ENCODE measurements at places on chromosomes 11 and 22. TPM values are rescaled to one million over a fixed set of nuclear protein-coding genes. Genes with fewer than 3 reads are reported as not detected.

The POU2AF3 gene
- not detected for polyA plus RNA-seq

The SRRD gene
- 3.0 TPM for polyA plus RNA-seq

The MMP13 gene
- not detected for polyA plus RNA-seq

The USP2 gene
- polyA plus RNA-seq = 0.36 TPM

The GTSE1 gene
- not detected for polyA plus RNA-seq

The CARNS1 gene
- 0.17 TPM for polyA plus RNA-seq

The ACR gene
- polyA plus RNA-seq = not detected

The FAT3 gene
- polyA plus RNA-seq = not detected

The PARVG gene
- polyA plus RNA-seq = 169 TPM

The MAPK11 gene
- polyA plus RNA-seq = not detected

The DAGLA gene
- 0.73 TPM for polyA plus RNA-seq

The BARX2 gene
- polyA plus RNA-seq = not detected

The TOLLIP gene
- polyA plus RNA-seq = 91.0 TPM

The SCGB2A2 gene
- not detected for polyA plus RNA-seq

The OR51I1 gene
- polyA plus RNA-seq = not detected

The SCN2B gene
- not detected for polyA plus RNA-seq

The LMNTD2 gene
- polyA plus RNA-seq = 1.2 TPM

The HORMAD2 gene
- polyA plus RNA-seq = not detected

The GGTLC2 gene
- polyA plus RNA-seq = not detected

The PGM2L1 gene
- 0.62 TPM for polyA plus RNA-seq

The CCDC90B gene
- 10.3 TPM for polyA plus RNA-seq

The BEST1 gene
- 7.4 TPM for polyA plus RNA-seq

The TMEM45B gene
- 1.7 TPM for polyA plus RNA-seq

The SEZ6L gene
- polyA plus RNA-seq = 0.71 TPM

The ZBED5 gene
- polyA plus RNA-seq = 8.1 TPM

The EHF gene
- not detected for polyA plus RNA-seq

The SF3A1 gene
- 34.7 TPM for polyA plus RNA-seq

The IL17REL gene
- not detected for polyA plus RNA-seq

The PTPRCAP gene
- 2.1 TPM for polyA plus RNA-seq

The CSNK2A3 gene
- polyA plus RNA-seq = 0.28 TPM

The TNNT3 gene
- 1.4 TPM for polyA plus RNA-seq

The C11orf21 gene
- 10.8 TPM for polyA plus RNA-seq

The ABCC8 gene
- polyA plus RNA-seq = not detected

The APOA4 gene
- polyA plus RNA-seq = not detected

The TMEM191C gene
- polyA plus RNA-seq = 4.0 TPM

The MLC1 gene
- polyA plus RNA-seq = 3.6 TPM

The KREMEN1 gene
- polyA plus RNA-seq = 0.69 TPM

The PACSIN2 gene
- polyA plus RNA-seq = 31.2 TPM

The CRYBB1 gene
- polyA plus RNA-seq = 1.6 TPM

The OR8H1 gene
- not detected for polyA plus RNA-seq

The FAM111B gene
- polyA plus RNA-seq = not detected

The PAX6 gene
- not detected for polyA plus RNA-seq

The SAA4 gene
- not detected for polyA plus RNA-seq

The DHCR7 gene
- 2.2 TPM for polyA plus RNA-seq

The CHRNA10 gene
- not detected for polyA plus RNA-seq

The EFCAB6 gene
- not detected for polyA plus RNA-seq

The DBX1 gene
- polyA plus RNA-seq = not detected
